ENCODE measurements at places on chromosomes 2 and 18.
A peak's percentile ranks its signal among the peaks of the same experiment; 100 is the strongest.

- no peak for DNase-seq
Observed at GRCh38 chr18:57466745-57467409, 31.7 kb downstream of the ONECUT2 start.

- DNase-seq = no peak
Observed at GRCh38 chr2:133241224-133241571, 327.1 kb downstream of the NCKAP5 start.

DNA sequence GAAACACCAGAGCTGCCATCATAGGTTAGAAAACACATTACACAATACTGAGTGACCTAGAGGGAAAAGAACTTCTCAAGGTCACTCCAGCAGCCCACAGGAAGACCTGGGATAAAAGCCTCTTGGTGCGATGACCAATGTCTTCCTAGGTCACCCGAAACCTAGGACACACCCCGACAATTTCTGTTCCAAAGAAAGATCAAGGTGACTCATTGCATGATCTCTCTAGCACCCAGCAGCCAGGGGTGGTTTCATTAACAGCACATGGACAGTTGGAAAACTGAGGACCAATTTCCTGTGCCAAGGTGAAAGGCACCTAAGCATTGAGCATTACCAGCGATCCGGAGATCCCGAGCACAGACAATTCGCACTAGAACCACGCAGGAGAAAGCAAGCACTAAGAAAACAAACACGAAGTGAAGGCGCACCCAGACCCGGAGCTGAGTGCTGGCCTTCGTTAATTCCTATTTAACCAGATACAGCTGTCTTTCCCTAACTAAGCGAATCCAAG, 1.5 kb downstream of the CACNB4 start:
- peak; percentile 34 for DNase-seq

DNA sequence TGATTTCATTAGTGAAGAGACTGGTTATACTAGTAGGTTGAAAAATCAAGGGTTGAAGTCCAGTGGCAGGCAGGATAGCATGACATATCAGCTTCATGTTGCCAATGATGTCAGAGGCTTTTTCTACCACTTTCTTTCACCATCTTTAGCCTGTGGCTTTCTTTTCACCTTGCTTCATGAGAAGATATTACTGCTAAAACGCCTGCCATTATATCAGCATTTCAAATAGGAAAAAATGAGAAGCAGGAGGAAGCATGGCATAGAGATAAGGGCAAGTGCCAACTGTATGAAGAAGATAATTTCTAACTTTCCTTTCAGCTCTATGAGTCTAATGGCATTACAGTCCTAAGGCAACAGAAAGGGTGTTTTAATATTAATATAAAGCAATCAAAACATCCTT, 270.2 kb upstream of the SYT4 start:
- no peak for DNase-seq

DNA sequence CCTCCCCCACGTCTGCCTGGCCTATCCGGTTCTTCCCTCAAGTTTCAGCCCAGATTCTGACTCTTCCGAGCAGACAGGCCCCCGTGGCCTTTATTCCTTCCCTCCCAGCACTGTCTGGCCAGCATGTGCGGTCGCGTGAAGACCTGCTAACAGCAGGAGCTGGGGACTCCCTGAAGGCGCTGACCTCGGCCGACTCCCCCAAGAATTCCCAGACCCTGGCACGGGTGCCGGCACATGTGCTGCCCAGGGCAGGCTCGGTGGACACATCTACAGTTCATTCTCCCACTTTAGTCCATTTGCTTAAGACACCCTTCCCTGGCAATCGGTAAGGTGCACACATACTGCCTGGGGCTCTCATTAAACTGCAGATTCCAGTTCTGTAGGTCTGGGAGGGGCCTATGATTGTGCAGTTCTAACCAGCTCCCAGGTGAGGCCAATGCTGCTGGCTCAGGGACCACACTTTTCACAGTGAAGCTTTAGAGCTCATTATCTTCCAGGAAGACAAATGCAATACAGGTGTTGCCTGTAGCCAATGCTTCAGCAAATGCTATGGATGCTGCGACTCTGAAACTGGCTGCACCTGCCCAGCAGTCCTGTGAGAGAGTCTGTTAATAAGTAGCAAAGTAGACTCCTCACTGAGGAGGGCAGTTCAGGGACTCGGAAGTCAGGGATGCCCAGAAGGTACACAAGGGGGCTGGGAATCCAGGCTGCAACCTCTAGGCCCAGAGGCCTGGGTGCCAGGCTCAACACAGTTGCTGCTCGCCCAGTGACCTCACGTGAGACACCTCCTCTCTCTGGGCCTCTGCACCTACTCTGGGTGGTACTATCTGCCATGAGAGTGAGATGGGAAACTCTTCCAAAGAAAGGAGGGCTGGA, 45.4 kb upstream of the TAF1B start:
- DNase-seq = no peak
